ENCODE measurements at places on chromosomes 3 and 15.

DNA sequence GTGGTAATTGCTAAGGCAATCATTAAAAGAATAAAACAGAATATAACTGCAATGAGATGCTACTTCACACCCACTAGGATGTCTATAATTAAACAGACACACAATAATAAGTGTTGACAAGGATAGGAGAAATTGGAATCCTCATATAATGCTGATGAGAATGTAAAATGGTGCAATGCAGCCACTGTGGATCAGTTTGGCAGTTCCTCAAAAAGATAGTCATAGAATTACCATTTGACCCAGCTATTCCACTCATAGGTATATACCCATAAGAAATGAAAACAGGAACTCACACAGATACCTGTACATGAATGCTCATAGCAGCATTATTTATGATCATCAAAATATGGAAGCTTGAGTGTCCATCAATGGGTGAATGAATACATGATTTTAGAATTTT, 9.6 kb upstream of the RNF111 start:
- no peak for DNase-seq

GRCh38 chr3:69250014-69250413, 127.6 kb upstream of the LMOD3 start:
- DNase-seq, result no peak

- peak; percentile 71 for DNase-seq
These were observed 117.0 kb upstream of the TSPAN3 start for GRCh38 chr15:77187751-77188464.

GRCh38 chr15:96851613-96852012, 521.1 kb downstream of the NR2F2 start:
- no peak for DNase-seq

DNA sequence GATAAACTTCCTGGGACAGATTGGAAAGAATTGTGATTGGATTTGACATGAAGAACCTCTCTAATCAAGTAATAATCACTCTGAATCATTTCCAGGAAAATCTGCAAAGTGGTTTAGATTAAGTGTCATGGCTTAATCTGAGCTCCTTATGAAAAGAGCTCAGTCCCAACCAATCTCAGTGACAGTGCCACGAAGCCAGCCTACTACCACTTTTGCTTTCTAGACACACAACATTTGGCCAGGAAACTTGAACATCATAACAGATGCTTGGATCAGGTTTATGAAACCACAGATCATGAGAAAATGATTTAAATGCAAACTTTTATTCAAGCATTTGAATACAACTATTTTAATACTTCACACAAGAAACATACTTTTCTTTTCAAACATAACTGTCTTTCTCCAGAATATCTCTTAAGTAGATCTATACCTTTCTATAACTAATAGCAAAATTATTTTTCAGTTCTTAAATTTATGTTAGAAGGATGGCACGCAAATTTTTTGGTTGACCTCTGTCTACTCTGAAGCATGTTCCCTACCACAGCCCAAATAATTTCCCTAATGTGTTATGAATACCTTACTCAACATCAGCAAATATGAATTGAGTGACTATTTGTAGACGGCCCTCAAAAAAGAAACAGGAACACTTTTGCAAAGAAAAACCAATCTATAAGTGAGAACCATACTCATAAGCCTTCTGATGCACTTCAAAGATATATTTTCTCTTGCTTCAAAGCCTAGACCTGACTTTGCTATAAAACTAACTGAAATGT, 495.0 kb upstream of the ZNF385D start:
- DNase-seq, result no peak

Measured in KG1 (cell line).